SHP77 treated with DMSO at 0.1 percent for 48 hours (cell line): ENCODE measurements at places on chromosomes 16 and 17.

GRCh38 chr17:36824678-36825101, 112.6 kb upstream of the LHX1 start:
- DNase-seq: no peak

DNA sequence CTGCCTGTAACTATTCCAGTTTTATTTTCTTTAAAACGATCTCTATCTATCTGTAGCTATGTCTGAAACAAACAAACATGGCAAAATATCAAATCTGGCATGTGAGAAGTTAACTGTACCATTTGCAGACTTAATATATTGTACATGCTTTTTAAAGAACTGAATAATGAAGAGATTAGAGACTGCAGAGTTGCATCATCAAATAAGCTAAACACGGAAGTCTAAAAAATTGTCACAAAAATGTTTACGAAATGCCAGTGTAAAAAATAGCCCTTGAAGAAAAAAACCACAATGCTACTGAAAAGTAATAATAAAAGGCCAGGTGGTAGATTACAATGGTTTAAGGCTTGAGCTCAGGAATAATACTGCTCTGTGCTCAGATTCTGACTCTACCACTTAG, 43.1 kb downstream of the HS3ST3A1 start:
- no peak for DNase-seq

DNA sequence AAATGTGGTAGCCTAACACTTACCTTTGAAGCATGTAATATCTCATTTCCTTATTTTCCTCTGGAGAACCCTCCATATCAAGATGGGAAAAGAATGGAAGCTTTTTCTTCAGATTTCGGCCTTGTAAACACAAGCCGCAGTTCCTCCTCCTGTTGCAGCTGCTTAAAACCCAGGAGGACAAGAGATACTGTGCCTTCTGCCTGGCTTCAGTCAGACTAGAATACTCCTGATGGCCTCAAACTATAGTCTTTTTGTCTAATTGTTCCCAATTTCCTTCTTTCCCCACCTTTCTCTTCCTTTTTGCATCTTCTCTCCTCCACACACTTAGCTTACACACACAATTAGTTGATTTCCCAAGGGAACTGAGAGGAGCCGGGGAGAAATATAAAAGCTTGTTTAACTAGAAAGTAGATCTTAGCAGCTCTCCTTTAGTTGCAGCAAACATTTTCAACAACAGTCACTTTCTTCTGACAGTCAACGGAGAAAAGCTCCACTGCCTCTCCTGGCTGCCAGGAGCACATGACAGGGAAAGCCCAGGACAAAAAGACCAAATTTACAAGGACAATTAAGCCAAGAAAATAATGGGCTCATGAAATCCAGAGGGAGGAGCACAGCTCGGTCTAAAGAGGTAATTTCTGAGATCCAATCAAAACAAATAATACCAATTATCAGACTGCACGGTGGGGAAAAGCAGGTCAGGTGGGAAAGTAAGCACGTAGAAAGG, 76.4 kb upstream of the C17orf78 start:
- no peak for DNase-seq

GRCh38 chr16:47342055-47342454, 118.8 kb downstream of the ITFG1 start:
- DNase-seq: no peak

DNA sequence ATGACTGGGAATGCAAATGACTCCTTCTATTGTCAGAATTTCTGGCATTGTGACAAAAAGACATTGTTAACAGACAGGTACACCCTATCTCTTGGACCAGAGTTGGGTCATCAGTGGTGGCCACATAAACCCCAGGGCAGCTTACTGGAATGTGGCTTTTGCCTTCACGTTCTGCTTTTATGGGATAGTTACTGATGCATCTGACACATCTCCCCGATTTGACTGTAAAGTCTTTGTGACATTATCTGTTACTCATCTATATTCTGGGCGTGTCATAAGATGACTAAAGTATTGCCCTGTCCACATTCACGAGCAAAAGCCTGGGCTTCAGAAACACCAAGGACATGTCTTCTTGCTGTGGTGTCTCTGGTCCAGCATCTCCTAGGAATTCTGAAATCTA, 18.7 kb upstream of the AQP8 start:
- no peak for DNase-seq

- DNase-seq: no peak
Measured at GRCh38 chr16:30351586-30352419, 3.3 kb downstream of the CD2BP2 start.

DNA sequence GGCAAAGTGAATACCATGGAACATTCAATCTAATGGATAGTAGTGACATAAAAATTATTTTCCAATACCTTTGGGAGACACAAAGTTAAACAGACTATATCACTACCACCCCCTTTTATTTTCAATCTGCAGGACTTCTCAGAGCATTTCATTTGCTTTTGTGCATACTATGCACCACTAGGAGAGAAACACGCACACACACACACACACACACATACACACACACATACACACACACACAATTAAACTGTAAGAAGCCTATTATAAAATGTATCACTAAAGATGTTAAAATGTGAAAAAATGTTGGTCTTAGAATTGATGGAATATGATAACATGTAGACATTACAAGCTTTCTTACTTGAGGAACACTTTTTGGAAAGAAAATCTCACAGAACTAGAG, 331.4 kb downstream of the CA10 start:
- DNase-seq: no peak

- DNase-seq: no peak
Measured at GRCh38 chr16:17235147-17235815, 235.5 kb downstream of the XYLT1 start.

- no peak for DNase-seq
Measured at GRCh38 chr17:59275618-59276017, 55.3 kb downstream of the GDPD1 start.

- no peak for DNase-seq
Measured at GRCh38 chr16:64408699-64409098, 713.2 kb downstream of the CDH11 start.

- DNase-seq: no peak
Measured at GRCh38 chr17:69497161-69497560, 82.7 kb downstream of the MAP2K6 start.

GRCh38 chr16:81401035-81401950, 43.3 kb upstream of the CMIP start:
- no peak for DNase-seq

DNA sequence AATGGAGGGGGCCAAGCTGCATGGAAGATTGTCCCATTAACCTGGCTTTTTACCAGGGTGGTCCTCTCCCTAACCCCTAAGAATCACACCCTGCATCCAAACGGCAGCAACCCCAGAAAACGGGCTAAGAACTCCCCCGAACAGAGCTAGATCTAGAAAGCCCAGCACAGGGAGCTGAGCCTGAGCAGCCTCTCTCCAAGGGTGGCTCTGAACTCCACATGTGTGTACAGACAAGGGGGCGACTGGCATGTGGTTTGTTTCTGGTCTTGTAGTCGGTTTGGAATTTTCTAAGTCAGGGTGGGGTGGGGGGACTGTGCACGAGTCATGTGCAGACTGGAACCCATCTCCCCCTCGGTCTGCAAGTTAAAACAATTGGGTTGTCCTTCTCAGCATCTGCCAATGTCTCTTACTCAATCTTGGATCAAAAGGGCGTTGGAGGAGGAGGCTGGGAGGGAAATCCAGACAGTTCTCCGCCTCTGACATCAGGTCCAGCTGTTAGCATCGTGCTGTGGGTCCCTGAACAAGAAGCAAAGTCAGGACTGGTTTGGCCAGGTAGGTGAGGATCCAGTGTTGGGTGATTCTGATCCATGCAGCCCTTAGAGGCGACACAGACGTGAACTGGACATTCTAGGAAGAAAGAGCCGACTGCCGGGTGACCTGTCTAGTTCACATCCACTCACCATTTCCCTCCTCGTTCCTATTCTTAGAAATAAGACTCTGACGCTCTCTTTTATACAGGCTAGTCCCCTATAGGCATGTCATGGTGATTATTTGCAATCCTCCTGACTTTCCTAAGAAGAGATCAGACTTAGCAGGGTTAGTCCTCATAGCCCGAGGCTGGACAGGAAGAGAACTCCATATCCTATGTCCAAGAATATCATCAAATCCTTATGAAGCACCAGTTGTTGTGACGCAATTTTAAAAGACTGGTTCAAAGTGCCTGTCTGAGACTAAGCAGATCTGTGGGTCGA, 381.8 kb downstream of the SOX9 start:
- no peak for DNase-seq

DNA sequence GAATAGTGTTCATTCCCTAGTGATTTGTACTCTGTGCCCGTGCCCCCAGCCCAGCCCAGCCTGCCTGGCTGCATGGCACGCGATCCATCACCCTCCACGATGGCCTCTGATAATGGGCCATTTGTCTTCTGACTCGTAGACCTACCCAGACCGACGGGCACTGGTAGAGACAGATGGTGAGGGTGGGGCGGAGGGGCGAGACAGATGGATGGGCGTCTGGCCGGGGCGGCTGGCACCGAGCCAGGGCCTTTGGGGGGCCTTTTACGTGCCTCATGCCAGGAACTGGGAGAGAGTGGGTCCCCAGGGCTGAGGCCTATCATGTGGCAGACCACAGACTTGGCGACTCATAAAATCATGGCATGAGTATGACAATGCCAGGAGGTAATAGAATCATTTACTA, 25.4 kb downstream of the CRHR1 start:
- no peak for DNase-seq

GRCh38 chr17:68993112-68993511, 37.9 kb upstream of the ABCA8 start:
- no peak for DNase-seq

- peak; percentile 35 for DNase-seq
Measured at GRCh38 chr17:48457080-48457836, 27.2 kb upstream of the SKAP1 start.

DNA sequence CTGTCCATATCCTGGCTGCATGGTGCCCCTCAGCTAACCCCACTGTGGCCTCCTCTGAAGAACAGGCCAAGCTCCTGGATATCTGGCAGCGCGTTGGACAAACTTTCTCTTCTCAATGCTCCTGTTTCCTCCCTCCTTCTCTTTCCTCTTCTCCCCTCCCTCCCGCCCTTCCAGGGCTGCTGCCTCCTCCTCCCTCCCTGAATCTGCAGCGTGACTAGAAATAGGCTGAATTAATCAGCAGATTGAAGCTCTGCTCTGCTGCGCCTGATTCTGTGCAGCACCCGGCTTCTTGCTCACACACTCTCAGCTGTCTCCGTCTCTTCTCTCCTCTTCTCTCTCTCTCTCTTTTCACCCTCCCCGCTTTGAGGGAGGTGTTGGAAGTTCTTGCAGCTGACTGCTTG, 19.8 kb downstream of the TMEM94 start:
- no peak for DNase-seq

DNA sequence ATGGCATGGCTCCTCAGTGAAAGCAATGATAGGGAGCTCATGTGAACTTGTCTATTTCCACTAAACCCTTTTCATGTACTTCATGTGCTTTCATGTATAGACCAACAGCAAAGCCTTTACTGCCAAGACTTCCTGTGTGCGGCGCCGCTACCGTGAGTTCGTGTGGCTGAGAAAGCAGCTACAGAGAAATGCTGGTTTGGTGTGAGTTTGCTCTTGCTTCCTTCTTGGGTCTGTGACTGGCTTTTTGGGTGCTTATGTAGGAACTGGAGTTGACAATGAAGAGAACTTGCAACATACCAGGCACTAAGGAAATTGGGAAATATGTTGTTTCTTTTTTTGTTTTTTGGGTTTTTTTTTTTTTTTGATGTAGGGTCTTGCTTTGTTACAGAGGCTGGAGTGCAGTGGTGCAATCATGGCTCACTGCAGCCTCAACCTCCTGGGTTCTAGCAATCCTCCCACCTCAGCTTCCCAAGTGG, 5.7 kb downstream of the SNX11 start:
- no peak for DNase-seq

GRCh38 chr16:12289175-12290063, 312.9 kb downstream of the SNX29 start:
- DNase-seq: no peak

DNA sequence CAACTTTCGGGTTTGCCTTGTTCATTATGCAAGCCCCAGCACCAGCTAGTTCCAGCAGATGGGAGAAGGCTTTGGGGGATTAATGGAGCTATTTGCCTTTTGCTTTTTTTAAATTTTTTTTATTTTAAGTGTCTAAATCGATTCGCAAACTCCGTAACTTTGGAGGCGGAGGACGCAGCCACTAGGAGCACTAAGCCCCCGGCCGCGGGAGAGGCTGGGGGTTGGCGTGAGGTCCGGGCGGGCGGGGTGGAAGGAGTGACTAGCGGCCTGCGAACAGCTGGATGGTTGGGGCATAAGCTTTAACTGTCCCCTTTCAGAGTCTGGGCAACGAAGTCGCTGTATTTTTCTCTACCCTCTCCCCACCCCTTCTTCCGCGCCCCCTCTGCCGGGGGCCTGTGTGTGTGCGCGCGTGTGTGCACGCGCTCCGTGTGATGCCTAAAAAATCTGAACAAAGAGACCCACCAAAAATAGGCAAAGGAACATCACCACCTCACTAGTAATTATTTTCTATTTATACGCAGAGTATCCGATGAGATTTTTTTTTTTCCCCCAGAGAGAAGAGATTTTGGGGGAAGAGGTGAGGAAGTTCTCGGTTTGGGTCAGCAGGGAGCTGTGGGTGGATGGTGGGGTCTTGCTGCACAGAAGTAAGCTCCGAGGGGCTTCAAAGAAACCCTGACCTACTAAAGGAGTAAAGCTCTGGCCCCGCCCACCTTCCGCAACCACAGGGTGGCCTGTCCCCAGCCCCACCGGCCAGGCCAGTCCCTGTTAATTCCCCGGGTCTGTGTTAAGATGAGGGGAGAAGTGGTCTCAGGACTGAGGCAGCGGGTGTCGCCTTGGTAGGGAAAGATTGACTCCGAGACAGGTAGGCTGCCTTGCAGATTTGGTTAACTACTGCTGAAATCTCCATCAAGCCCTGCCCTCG, 2.3 kb downstream of the SHISA9 start:
- no peak for DNase-seq

DNA sequence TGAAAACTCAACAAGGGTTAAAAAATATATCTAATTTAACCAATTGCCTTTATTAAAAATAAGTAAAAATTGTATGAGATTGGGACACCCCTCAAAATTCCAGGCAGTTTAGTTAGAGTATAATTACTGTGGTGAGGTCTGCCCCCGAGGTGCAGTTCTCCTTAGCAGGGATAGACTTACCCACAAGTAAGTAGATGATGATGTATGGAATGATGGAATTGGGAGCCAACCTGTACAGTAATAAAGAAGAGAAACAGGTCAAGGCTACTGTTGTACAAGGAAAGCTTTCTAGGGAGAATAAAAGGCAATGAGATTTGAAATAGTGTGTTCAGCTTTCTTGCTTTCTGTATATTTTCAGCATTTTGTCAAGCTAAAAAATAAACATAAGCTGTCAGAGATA, 1.8 kb downstream of the LDAF1 start:
- DNase-seq: no peak

GRCh38 chr17:68924793-68925720, 30.1 kb downstream of the ABCA8 start:
- DNase-seq: no peak

DNA sequence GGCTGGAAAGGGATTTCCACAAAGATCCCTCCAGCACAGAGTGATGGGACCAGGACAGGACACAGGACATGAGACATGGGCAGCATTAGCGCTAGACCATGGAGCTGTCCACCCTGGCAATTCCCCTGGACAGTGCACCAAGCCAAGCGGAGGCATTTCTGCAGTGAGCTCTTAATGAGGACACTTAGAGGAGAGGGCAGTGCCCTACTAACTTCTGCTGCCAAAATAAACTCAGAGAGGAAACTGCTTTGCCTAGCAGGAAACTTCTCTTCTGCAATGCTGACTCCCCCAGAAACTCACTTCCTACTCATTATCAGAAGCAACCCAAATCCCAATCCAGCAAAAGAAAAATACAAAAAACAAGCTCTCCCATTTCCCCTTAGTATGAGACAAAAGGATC, 119.2 kb downstream of the HS3ST2 start:
- no peak for DNase-seq
